Activated naive CD8-positive, alpha-beta T cell treated with anti-CD3 and anti-CD28 coated beads, Interleukin-2, amount 50 U/mL, for 16 hours (primary cell): ENCODE measurements at places on chromosomes 13 and 19.

DNA sequence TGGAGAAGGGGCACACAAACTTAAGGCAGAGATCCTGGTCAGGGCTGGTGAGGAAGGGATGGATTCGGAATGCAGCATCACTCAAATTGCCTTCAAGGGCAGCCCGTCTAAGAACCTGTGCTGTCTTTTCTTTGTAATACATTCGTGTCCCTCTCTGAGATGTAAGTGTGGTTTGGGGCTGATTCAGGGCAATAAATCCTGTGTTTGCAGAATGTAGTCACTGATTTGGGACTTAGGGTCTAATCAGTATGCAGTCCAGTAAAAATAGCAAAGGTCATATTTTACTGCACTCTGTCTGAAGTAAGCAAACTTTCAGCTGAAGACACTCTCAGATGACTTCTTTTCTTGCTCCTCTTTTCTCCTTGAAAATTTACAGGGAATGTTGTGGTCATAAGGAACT, 93.8 kb upstream of the C1QTNF9B start:
- no peak for DNase-seq

DNA sequence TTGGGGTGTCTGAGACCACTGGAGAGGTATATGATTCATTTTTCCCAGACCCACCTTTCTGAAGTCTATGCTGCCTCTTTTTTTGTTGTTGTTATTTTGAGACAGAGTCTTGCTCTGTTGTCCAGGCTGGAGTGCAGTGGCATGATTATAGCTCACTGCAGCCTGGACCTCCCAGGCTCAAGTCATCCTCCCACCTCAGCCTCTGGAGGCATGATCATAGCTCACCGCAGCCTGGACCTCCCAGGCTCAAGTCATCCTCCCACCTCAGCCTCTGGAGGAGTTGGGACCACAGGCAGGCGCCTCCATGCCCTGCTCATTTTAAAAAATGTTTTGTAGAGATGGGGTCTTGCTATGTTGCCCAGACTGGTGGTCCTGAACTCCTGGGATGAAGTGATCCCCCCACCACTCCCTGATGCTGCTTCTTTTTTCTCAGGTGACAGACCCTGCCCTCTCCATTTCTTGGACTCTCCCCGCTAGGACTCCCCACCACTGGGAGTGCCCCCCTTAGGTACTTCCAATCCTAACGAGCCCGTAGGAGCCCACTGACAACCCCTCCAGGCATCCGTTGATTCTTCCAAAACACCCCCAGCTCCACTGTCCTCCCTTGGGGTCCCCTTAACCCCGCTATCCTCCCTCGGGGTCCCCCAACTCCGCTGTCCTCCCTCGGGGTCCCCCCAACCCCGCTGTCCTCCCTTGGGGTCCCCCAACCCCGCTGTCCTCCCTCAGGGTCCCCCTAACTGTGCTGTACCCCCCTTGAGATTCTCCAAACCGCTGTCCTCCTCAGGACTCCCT, 45.4 kb downstream of the ARHGEF18 start:
- DNase-seq, result no peak

GRCh38 chr13:105232439-105232838, 1303.0 kb downstream of the EFNB2 start:
- no peak for DNase-seq

- DNase-seq, result no peak
These were observed 1966.1 kb downstream of the PCDH9 start for GRCh38 chr13:65264066-65264465.

- DNase-seq, result no peak
These were observed 6.3 kb downstream of the SH3GL1 start for GRCh38 chr19:4393947-4394590.

GRCh38 chr13:27635266-27635665, 13.6 kb downstream of the POLR1D start:
- no peak for DNase-seq

DNA sequence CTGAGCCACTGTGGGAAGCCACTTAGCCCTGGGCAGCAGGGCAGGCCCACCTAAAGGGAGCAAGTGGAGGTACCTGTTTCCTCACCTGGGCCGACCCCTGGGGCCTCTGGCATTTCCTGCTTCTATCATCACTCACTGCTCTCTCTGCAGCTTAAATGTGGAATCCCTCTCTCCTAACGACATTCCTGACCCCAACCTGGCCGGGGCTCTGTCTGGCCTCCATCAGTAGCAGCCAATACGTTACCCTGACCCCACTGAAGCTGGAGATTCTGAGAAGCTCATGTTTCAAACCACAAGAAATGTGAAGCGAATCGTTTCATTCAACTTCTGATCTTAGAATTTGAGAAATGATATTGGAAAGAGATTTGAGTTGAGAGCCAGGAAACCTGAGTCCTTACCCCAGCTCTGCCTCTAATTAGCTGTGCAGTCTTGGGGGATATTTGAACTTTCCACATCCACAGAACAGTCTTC, 39.9 kb downstream of the DOCK9 start:
- no peak for DNase-seq

GRCh38 chr19:4593409-4593851, 33.9 kb upstream of the SEMA6B start:
- DNase-seq, result no peak

DNA sequence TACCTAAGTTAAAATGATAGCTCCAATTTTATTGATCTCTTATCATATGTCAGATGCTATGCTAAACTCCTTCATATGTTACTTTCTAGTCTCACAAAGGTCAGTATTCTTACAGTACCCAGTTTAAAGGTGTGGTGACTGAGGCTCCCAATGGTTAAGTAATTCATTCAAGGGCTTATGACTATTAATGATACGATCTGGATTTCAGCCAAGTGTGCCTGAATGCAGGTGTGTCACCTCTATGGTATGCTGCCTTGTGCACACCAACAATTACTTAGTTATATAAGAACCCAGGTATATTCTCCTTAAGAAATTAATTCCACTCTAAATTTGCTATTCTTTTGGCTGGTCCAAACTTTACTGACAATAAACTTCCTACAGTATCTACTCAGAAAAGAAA, 84.6 kb upstream of the TRPC4 start:
- no peak for DNase-seq

GRCh38 chr19:10895920-10896319, 24.6 kb downstream of the CARM1 start:
- DNase-seq, result no peak

GRCh38 chr13:83297586-83298290, 584.5 kb downstream of the SLITRK1 start:
- DNase-seq, result no peak

DNA sequence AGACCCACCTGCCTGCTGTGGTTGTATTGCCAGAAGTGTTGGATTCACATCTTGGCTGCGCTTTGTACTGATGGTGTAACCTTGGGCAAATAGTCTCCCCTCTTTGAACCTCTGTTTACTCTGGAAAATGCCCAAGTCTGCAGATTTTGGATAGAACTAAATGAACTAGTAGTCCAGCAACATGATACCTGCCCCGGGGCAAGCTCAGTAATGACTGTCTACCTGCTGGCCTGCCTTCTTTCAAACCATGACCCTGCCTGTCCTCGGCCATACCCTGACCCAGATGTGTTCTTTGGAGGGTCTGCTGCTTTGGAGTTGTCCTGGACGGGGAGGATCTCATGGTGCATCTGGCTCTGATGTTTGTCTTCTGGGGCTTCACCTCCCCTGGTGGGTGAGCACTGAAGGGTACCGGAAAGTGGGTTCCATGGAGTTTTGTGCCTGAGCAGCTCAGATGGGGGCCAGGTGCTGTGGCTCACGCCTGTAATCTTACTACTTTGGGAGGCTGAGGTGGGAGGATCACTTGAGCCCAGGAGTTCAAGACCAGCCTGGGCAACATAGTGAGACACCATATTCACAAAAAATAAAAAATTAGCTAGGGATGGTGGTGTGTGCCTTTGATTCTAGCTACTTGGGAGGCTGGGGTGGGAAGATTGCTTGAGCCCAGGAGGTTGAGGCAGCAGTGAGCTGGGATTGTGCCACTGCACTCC, 59.5 kb downstream of the TNFRSF19 start:
- DNase-seq, result no peak

- DNase-seq, result no peak
These were observed 750 bp downstream of the RAB20 start for GRCh38 chr13:110560601-110561343.

DNA sequence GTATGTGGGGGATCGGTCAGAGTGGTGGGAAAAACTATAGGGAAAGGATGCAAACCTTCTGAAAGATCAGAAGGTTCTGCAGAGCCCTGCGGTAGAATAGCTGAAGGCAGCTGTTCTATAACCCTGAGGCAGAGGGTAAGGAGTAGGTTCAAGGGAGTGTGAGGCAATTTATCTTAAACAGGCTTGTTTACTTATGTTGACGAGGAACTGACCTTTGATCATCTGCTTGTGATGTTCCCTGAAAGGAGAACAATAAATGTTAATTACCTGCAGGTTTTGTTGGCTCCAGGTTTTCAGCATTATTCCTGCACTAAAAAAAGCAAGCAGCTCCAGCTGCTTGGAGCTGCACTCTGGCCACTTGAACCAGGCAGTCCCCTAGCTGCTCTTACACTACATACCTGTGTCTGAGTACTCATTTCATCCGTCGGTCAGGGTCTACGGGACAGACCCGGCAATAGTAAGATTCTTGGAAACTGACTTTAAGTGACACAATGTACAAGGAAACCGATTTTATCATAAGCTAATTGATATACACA, 202.1 kb downstream of the TBC1D4 start:
- DNase-seq, result no peak
